ENCODE measurements at places on chromosomes 3 and 15. TPM values are rescaled to one million over a fixed set of nuclear protein-coding genes. Genes with fewer than 3 reads are reported as not detected.

PLA2G4E gene
- total RNA-seq: 0.05 TPM

PLSCR4 gene
- total RNA-seq: not detected

GABRB3 gene
- not detected for total RNA-seq

DNA sequence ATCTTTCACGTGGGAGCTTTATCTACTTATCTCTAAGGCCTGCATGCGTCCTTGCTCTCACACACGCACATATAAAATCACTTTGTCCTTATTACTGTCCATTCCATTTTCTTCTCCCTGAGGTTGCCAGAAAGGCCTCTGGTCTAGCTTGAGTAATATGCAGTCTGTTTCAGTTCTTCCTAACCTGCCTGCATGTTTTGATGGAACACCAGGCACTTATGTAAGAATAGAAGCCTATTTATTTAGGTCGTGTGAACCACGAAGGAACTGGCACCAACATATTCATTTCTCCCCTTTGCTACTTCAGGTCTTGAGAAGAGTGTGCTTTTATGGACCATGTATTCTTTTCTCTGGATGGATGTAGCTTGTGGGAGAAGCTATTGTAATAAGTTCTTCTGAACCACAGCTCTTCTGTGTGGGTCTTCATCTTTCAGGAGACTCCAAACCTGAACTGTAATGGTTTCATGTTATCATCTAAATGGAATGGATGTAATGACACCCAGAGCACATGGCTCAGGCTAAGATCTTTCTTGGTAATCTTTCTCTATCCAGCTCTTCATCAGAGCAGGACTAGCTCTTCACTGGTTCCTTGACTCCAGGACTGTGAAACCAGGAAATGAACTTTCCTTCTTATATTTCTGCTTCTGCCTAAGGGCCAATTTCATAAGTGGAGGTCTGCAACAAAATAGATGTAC, 53.8 kb downstream of the UBE2E2 start:
- no peak for DNase-seq

TF gene
- 0.16 TPM for total RNA-seq

GRCh38 chr15:59116771-59117170, 11.8 kb downstream of the CCNB2 start:
- no peak for DNase-seq

CHL1 gene
- not detected for total RNA-seq

DNA sequence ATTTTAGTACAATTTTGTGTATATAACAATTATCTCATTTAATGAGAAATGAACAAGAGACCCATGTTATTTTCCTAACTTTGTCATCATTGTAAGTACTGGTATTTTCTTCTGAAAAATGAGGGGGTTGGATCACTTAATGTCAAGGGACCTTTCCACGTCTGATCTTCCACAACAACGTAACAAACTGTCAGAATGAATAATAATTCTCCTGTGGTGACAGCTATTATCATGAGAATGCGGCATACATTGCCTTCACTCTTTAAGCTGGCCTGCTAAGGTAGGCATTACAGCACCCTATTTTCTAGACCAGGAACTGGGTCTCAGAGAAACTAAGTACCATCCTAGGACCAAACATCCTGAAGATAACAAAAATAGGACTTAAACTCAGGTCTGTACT, 31.5 kb upstream of the MINAR1 start:
- no peak for DNase-seq

CACNA2D3 gene
- total RNA-seq: not detected

- no peak for DNase-seq
Measured at GRCh38 chr3:163132111-163132510, 1635.5 kb downstream of the OTOL1 start.

CNTN4 gene
- not detected for total RNA-seq

DNA sequence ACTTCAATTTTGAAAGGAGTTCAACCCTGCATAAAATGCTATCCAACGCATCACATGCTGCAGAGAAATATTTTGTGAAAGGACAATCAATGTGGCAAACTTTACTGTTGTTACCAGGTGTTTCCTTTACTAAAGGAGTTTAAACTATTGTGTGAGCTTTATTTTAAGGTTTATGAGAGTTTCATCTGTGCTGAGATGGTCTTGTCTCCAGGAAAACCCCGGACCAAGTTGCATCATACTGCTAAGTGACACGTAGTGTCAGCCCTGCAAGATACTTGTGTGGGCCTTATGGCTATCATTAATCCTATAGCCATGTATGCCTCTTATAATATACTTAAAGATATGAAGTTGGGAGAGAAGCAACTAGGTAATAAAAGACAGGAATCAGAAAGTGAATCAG, 94.5 kb upstream of the EPHA6 start:
- DNase-seq: no peak

DNA sequence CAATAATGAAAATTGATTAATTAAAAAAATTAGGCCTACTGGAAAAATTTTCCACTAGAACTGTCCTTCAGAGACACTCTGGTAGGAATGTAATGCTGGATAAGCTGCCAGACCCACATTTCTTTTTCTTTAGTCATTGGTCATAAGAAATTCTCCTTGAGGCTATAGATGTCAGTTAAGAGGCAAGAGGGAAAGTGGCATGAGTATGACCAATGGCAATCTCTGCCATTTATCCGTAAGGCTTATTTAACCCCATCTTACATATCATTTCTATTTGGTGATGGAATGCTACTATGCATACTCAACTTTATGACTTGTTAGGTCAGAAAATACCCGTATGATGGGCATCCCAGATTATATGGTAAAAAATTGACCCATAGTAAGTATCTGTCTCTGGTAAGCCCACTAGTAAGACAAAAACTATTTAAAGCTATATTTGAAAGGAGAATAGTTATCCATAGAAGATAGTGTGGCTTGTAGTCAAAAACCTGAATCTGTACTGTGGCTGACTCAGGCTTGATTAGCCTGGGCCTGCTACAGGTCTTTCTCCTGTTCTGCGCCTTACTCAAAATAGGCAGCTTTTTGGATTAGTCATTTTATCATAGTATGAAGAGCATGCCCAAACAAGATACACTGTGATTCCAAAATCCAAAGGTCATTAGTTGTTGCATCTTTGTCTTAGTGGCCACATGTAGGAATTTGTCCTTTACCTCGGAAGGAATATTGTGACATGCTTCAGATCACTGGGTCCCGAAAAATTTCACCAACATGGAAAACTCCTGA, 314.7 kb downstream of the PYDC2 start:
- DNase-seq: no peak

OR5H14 gene
- total RNA-seq: not detected

DNA sequence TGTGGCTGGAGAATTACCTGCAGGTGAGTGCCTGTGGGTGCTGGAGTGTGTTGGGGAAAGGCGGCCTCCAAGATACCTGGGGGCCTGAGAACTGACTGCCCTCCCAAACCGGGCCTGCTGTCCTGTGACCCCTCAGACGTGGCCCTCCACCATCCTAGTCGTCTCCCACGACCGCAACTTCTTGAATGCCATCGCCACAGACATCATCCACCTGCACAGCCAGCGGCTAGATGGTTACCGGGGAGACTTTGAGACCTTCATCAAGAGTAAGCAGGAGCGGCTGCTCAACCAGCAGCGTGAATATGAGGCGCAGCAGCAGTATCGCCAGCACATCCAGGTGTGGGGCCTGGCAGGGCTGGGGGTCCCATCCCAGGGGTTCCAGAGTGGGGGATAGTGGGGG, 3.4 kb downstream of the ABCF3 start:
- DNase-seq: no peak

UNC13C gene
- not detected for total RNA-seq

GRCh38 chr3:40745381-40746106, 220.8 kb downstream of the ZNF621 start:
- no peak for DNase-seq

ARPP21 gene
- total RNA-seq: not detected

DNA sequence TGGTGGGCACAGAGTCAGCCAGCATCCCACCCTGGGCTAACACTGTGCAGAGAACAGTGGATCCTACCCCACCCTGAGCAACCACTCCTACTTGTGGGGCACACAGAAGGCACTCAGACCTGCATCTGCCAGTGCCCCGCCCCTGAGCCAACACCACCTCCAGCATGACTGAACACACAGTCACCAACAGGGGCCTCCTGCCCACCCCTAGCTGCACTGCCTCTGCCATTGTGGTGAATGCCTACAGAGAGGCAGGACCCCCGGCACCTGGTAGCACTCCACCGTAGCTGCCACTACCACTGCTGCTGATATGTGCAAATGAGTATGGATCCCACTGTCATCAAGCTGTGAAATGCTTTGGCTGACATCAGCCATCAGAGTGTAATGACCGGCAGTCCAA, 123.1 kb downstream of the ADAMTSL3 start:
- no peak for DNase-seq

DOCK3 gene
- 3.4 TPM for total RNA-seq

GRCh38 chr15:78347586-78348543, 7.7 kb downstream of the CRABP1 start:
- DNase-seq: no peak

DNA sequence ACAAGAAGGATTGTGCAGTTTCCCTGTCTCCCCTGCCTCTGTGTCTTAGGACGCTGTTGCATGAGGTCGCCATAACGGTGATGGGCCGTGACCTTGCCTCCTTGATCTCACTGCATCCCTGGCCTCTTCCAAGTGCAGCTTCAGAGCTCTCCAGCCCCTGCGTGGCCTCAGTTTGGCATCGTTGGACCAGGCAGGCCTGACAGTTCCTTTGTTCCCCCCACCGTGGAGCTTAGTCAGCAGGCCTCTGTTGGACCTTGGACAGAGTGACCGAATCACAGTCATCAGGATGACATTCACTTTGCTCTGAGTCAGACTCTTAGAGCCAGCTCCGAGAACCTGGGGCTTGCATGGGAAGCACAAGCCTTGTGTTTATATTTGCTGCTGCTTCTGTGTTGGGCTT, 139.4 kb downstream of the OPA1 start:
- DNase-seq: no peak

TNNC1 gene
- 2.6 TPM for total RNA-seq

ADPGK gene
- total RNA-seq: 67.8 TPM

DNA sequence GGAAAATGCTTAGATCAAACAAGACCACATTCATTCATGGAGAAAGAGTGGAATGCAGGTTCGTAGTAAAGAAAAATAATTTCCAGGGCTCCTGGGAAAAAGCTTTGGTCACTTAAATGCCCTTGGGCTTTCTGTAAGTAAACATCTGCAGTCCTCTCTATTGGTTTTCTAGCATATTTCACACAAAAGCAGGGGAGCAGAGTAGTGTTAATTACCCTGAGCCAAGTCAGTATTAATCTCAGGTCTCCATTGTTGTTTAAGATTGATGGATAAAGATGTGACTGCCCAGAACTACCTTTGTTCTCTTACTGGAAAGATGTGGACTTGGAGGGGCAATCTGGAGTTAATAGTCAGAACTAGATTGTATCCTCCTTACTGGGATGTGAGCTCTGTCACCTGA, 242.6 kb downstream of the PTPRG start:
- DNase-seq: no peak

DNA sequence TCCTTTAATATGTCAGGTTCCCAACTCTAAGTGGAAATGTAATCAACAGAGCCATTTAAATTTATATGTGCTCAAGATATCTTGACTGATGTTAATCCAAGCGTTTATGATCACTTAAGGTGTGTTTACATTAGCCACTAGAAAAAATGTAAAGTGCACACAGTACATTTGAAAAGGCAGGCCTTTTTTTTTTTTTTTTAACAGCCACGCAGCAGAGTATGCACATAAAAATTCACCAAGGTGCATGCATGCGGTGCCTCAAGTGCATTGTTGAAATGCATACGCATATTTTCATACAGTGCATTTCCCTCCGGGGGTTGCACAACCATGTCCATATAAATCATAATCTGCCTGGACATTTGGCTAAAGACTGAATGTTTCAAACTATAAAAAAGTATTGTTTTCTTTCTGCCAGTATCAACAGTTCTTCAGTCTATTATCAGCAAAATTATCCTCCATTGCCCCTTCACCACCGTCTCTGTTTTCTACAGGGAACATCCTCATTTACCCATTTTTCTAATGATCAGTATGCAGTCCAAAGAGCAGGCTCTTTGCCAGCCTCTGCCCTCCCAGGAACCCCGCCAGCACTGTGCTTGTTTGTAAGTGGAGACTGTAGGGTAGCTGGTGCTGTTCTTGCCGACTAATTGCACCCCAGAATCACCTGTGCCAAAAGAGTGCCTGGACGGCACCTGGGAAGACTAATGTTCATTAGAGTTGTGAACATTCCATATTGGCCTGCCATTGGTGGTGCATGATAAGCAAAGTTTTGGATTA, 611.2 kb upstream of the CFAP20DC start:
- no peak for DNase-seq

GRCh38 chr3:62968128-62968527, 92.9 kb upstream of the CADPS start:
- DNase-seq: no peak

DNA sequence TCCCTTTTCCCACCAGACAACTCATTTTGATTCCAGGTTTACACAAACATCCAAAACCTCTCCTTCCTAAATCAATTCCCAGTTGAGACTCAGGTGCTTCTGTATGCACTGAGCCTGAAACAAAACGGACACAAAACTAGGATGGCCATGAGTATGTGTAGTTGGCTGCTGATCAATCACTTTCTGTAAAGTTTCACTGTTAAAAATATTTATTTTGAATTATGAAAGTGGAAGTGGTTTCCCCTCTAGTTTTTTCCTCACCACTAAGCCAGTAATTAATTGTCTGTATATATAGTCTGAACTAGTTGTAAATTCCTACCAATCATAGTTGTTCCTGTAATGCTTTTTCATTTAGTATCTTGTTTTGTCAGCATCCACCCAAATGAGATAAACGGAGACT, 51.7 kb upstream of the TSPAN3 start:
- DNase-seq: no peak

DNA sequence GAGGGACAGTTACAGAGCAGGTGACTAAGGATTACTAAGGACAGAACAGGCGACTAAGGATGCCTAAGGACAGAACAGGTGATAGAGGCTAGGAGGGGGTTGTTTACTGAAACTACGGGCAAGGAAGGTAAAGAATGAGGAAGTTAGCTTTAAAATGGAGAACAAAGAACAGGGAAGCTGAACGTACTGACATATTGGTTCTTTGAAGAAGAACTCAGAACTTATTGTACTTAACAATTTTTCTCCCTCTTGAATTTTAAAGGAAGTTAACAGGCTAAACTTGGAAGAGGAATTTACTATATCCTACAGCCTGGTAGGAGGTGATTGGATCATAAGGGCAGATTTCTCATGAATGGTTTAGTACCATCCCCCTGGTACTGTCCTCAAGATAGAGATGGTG, 290.2 kb downstream of the SHQ1 start:
- no peak for DNase-seq

GRCh38 chr3:133401374-133402135, 1.7 kb downstream of the BFSP2 start:
- DNase-seq: no peak

Measured in activated CD8-positive, alpha-beta memory T cell treated with anti-CD3 and anti-CD28 coated beads, Interleukin-2, amount 10 ng/mL, durations not matched to agents 7 days and 5 days (primary cell).